ENCODE measurements at places on chromosomes 11 and 22.

DNA sequence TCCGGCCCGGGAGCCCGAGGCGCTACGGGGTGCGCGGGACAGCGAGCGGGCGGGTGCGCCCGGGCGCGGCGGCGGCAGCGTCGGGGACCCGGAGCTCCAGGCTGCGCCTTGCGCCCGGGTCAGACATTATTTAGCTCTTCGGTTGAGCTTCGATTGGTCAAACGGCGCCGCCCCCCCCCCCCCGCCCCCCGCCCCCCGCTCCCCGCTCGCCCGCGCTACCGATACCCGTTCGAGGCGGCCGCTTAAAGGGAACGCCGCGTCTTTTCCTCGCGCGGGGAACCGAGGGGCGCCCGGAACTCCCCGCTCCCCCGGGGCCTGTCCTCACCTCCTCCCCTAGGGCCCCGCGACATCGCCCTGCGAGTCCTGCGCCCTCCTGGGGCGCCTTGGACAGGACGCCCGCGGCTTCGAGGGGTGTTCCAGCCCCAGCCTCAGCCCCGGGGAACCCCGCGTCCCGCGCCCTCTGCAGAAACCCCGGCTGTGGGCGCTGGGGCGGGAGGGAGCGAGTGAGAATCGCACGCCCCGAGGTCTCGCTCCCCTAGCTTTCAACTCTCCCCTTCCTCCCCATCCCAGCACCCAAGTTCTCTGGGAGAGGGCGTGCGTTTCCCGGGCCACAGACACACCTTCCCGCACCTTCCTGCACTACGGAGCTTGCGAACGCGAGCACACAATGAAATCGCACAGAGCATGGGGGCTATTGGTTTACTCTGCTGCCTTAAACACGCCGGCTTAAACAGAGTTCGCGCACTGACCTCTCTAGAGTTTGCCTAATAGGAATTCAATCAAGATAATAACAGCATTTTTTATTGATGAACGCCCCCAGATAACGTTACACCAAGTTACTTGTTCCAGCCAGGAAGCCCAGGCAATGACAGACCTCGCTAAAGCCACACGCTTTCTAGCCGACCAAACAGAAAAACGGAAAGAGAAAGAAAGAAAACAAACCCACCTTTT is at the start of gene BDNF:
Gene BDNF, minus strand, starts transcription at position 105 of the 951 bp plus-strand sequence. CDS start 41,891 bp downstream, outside the sequence.
- no peak for DNase-seq

DNA sequence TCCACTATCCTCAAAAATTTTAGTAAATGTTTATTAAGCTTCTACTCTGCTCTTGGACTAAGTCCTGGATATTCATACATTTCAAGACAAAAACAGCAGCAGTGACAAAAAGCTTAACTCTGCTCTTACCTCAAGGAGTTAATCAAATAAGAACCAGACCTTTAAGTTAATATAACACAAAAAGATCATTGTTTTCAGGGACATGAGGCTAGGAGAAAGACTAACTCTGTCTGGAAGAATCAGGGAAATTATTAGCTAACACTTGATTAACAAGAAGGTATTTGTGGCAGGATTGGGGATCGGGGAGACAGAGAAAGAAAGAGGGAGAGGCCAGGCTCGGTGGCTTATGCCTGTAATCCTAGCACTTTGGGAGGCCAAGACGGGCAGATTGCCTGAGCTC is 74.4 kb downstream of the PPP2R1B start:
- DNase-seq, result no peak

GRCh38 chr11:72831521-72832300 is 17.5 kb downstream of the ATG16L2 start:
- DNase-seq, result no peak

DNA sequence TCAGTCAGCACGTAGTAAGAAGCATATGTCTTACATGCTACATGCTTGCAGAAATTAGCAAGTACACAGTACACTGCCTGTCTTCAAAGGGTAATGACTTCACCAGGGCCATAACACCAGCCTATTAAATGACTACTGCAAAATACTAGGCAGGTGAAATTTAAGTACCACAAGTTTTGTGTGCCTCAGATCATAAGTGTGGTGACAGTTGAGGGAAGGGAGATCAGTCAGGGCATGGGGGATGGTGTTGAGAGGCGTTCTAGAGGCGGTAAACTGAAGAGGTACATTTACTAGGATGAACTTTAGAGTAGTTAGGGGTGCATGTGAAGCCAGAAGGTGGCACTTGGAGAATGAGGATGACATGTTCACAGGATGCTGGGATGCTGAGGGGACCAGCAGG is 22.0 kb downstream of the AMOTL1 start:
- no peak for DNase-seq

- DNase-seq, result no peak
Measured at GRCh38 chr11:43983221-43983810, 40.9 kb downstream of the C11orf96 start.

DNA sequence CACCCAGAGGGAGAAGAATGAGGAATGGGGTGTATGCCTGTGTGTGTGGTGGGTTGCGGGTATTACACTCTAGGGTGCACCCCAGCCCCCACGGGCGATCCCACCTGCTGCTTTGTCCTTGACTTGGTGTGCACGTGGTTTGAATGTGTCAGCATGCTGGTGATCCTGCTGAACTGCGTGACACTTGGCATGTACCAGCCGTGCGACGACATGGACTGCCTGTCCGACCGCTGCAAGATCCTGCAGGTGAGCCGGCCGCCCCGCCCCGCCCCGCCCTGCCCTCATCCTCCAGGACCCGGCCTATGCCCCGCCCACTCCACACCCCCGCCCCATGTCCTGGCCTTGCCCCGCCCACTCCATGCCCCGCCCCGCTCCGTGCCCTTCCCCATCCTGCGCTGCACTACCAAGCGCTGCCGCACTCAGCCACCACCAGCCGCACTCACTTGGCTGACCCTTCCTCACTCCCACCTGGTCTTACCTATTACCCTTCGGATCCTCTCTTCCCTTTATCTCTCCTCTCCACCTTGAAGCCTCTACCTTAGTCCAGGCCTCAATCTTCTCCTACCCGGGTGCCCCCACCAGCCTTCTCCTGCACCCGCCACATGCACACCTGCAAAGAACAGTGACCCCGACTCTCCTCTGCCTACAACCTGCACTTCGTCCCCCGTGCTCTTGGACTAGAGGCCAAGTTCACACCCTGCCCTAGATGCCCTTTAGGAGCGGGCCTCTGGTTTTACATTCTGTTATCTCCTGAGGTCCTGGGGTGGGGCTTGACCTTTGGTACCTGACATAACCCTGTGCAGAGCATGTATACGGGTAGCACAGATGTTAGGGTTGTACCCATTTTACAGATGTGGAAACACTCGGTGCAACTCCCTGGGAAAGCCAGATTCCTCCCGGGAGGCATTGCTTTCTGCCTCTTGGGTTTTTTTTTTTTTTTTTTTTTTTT is 27.7 kb downstream of the CACNA1I start:
- peak; percentile 59 for DNase-seq

DNA sequence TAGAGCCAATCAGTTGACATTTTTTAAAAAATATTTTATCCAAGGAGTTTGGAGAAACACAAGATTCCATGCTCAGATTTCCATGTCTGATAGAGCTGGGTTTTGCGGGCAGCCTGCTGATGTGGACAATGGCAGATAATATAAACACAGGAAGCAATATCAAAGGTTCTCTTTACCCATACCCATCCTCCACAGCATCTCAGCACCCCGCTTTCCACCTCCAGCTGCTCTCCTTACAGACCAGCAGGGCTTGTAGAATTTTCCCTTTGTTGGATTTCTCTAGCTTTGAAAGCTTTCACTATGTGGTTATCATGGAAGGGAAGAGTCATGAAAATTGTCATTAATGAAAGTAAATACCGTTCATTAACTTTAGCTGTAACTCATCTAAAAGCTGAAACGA is 746.4 kb downstream of the OPCML start:
- DNase-seq, result no peak

DNA sequence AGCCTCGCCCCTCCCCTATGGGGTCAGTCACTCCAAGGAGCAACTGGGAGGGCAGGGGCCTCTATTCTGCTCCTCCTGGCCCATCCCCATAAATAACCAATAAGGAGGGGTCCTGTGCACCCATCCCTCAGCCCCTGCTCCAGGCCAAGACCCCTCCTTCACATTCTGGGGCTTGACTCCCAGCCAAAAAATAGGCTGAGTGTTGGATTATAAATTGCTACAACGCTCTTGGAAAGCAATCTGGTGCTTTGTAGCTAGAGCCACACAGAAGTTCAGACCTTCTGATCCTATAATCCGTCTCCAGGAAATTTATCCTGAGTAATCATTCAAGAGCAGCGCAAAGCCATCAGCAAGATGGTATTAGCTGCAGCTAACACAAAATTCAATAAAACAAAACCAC is 42.5 kb downstream of the ABCC8 start:
- DNase-seq, result no peak

- no peak for DNase-seq
Measured at GRCh38 chr11:125496529-125496857, 428 bp upstream of the FEZ1 start.

GRCh38 chr22:38320605-38321402 is 3.6 kb upstream of the CSNK1E start:
- DNase-seq, result no peak

DNA sequence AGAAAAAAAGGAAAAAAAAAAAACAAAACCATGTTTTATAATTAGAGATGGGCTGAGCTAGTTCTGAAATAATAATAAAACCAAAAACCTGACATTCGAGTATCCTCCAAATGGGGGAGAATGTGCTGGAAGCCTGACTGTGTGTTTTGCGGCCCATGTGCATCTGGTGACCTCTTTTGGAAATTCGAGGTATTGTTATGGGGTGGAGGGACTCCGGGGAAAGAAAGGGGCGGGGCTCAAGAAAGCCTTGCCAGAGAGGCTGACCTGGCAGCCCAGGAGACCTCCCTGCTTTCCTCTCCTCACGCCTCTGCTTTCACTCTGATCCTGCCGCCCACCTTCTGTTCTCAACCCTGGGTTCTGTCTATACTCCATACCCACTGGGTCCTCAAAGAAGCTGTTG is 72.9 kb downstream of the CTTN start:
- no peak for DNase-seq

DNA sequence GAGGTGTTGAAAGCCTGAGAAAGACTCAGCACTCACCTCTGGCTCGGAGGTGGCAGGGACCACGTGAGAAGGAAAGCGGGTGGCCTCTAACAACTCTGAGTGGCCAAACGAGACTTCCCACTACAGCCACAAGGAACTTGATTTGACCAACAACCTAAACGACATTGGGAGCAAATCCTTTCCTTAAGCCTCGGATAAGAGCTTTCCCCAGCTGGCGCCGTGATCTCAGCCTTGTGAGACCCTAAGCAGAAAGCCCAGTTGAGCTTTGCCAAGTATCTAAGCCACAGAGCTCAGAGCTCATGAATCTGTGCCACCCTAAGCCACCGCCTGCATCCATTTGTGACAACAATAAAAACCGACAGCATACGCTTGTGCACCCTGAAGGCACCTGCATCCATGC is 636.0 kb downstream of the TBC1D22A start:
- DNase-seq, result no peak

DNA sequence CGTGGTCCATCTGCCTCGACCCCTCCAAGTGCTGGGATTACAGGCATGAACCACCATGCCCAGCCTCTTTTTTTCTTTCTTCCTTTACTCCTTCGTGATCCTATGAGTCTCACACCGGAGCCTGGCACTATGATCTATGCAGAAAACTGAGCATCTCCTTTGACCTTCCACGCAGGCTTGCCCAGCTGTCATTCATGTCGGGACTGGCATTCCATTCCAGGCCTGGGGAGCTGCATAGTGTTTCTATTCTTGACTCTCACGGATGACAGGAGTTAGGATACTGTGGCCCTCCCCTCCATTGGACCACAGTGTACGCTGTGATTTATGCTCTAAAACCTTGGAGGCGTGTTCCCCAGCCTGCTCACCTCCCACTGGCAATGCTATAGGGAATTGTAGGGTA is 611.8 kb downstream of the BRD1 start:
- DNase-seq, result no peak

- no peak for DNase-seq
Measured at GRCh38 chr11:95516786-95517185, 272.8 kb downstream of the FAM76B start.

GRCh38 chr11:1470681-1471611 is 15.6 kb downstream of the MOB2 start:
- no peak for DNase-seq

- no peak for DNase-seq
Measured at GRCh38 chr11:60242740-60243239, at the start of gene MS4A4E. MS4A4E (minus strand) TSS chr11:60243137; CDS start chr11:60230055, 13,082 bp downstream.

GRCh38 chr11:116037861-116038260 is 533.6 kb upstream of the CADM1 start:
- no peak for DNase-seq

DNA sequence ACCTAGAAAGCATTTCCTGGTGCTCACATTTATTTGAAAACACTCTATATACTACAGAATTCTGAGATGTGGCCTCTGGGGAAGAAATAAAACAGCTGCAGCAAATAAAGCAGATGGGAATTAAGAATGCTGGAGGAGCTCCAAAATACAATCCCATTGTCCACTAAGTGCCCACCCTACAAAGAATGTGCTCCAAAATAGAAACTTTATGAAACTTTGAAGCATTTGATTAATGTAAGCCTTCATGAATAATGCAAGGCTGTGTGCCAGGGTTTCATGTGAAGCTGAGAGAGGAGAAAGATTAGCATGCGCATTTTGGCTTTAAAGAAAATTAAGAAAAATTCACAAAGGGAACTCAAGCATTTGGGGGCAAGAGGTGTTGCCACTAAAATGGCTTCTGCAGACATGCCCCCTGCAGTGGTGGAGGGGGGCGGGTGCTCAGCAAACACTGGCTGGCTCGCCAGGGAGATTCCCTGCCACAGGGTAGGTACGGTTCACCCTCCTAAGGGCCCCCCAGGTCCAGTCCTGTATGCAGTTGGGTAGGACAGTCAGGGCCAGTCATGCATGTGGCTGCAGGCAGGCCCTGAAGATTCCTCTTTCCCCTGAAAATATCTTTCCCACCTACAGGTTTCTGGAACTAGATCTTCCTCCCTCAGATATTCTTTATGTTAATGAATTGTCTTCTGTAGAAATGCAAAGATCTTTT is 46.6 kb upstream of the RCN1 start:
- no peak for DNase-seq

GRCh38 chr11:64768300-64768694 is 8.5 kb upstream of the PYGM start:
- DNase-seq, result no peak

- DNase-seq, result no peak
Measured at GRCh38 chr22:27466229-27466628, 335.3 kb downstream of the MN1 start.

GRCh38 chr11:76978818-76979217 is 55.4 kb upstream of the B3GNT6 start:
- DNase-seq, result no peak

DNA sequence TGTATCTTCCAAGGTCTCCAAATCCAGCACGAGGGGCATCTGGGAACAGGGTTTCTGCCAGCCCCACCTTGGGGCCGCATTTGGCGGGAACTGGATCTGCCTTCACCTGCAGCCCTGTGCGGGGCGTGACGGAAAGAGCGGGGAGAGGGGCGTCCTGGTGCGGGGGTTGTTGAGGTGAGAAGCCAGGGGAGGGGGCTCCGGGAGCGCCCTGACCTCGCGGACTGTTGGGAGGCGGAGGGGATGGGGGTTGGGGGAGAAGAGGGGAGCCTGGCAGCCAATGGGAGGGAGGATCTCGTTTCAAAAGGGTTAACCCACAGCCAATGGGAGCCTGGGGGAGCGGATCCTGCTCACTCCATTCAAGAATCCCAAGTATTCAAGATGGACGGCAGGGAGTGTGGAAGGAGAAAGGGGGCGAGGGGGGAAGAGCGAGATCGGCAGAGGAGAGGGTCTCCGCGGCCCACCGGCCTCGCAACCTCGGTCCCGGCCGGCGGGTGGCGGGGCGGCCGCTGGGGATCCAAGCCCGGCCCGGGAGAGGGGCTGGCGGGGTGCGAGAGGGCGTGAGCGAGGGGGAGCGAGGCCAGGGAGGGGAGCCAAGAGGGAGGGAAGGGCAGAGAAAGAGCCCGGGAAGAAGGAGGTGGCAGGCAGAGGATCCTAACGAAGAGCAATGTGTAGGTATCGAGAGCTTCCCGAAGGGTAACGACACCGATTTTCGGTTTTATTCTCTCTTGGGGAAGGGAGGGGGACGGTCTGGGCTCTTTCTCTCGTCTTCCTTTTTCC is 11.5 kb downstream of the YPEL4 start:
- DNase-seq, result no peak
